ENCODE measurements at places on chromosomes 11 and 22.

DNA sequence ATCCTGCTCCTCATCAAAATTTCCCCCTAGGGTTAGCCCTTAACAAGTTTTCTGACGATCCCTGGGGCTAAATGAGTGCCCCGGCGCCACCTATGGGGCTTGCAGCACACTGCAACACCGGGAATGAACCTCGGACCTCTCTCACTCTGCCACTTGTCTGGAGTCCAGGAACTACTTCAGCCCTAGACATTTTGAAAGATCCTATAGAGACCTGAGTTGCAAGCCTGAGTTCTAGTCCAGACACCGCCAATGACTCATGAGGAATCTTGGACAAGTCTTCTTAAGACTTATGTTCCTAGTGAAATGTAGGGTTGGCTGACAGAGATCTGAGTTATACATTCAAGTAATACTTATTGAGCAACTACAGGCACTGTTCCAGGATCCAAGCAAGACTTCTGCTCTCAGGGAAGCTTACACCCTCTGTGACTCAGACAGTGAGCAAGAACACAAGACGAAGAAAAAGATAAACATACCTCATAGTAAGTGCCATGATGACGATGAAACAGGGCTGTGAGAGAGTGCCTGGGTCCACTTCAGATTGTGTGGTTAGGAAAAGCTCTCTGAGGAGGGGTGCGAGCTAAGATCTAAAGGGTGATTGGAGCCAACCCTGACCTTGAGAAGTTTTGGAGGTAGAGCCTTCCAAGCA is 10.2 kb upstream of the STK33 start:
- DNase-seq, result peak; percentile 100

DNA sequence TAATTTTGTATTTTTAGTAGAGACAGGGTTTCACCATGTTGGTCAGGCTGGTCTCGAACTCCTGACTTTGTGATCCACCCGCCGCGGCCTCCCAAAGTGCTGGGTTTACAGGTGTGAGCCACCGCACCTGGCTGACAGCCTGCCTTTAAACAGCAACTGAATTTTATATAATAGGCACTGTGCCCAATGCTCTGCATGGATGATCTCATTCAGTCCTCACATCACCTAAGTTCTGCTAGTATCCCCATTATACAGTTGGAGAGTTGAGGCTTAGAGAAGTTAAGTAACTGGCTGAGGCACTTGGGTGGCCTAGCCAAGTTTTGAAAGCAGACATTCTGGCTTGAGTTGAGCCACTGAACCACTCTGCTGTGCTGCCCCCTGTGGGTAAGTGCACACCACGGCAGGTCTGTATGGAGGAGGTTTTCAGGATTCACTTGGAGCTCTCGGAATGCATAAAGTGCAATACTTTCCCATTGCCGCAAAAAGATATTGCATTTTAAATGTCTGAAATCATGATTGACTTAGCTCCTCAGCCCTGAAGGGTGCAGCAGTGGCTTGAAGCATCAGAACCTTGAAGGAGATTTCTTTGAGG is 112.4 kb downstream of the LDLRAD3 start:
- DNase-seq, result no peak

- no peak for DNase-seq
Measured at GRCh38 chr22:40430991-40431390, 60.6 kb downstream of the SGSM3 start.

DNA sequence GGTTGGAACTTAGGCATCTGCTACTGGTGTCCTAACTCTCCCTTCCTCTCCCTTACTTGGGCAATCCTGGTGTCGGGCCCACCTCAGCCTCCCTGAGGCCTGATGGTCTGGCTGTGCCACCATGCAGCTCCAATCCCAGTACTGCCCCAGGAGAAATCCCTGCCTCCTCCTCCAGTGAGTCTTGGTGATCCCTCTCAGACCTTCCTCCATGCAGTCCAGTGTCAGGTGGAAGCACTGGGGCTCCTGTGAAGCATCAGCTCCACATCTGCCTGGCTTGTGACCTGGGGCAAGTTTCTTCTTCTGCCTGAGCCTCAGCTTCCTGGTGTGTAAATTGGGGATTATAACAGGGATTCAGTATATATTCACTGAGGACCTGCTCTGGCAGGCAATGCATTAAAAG is 1.8 kb upstream of the PELI3 start:
- no peak for DNase-seq

- DNase-seq, result no peak
Measured at GRCh38 chr22:43269246-43269645, 73.9 kb downstream of the SCUBE1 start.

DNA sequence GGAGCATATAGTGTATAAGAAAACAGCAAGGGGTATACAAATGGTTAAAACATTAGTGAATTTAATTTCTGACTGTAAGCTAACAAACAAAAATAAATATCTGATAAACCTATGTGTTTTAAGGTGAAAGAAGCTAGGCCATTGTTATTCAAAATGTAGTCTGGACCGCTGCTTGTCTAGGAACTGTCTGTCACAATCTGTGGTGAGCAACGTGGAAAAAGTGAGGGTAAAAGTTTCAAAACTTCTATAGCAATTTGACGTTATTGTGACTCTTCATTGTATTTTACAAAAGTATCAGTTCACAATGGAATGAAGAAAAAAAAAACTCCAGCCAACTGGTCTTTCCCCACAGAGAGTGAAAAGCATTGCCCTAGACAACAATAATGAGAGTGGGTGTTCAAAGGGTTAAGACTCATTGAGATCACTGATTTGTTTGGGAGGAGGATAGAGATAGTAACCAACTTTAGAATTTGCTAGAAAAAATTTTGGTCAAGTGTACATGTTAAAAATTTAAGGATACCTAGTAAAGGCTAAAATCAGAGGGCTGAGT is 79.1 kb downstream of the UVRAG start:
- DNase-seq, result no peak

GRCh38 chr22:47102081-47102480 is 339.6 kb downstream of the TBC1D22A start:
- no peak for DNase-seq

DNA sequence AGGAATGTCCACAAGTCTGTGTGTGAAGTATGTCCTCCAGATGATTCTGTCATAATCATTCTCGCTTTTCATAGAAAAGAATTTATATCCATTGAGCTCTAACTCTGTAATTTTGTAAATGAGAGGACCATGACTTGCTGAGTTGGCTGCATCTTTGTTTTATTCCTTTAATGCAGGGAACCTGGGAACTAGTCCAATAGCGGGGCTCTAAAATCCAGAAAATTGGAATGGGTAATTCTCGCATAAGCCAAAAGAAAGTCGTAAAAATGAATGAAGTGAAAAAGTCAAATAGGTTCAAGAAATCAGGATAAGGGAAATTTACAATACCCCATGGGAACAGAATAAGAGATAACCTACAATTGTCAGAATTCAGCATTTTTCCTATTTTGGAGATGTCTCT is 232.5 kb downstream of the RAB38 start:
- DNase-seq, result no peak

- DNase-seq, result no peak
Measured at GRCh38 chr11:114293201-114293711, 2.9 kb upstream of the NNMT start.

- no peak for DNase-seq
Measured at GRCh38 chr11:86143087-86144030, 74.5 kb upstream of the PICALM start.

DNA sequence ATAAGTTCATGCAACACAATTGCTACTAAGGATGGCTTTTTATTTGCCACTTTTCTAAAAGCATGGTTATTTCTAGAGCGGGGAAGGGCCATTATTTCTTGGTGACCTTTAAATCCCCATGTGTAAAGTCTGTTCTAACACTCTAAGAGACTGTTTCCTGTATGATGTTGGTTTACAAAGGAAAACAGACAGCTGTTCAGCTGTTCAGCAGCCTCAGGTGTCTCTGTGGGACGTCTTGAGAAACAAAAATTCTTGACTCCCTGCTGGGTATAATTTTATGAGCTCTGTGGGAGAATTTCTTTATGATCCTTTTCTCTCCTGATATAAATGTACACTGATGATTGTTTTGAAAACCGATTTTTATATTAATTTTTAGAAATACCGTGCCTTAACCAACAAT is 13.9 kb downstream of the MUC15 start:
- no peak for DNase-seq

DNA sequence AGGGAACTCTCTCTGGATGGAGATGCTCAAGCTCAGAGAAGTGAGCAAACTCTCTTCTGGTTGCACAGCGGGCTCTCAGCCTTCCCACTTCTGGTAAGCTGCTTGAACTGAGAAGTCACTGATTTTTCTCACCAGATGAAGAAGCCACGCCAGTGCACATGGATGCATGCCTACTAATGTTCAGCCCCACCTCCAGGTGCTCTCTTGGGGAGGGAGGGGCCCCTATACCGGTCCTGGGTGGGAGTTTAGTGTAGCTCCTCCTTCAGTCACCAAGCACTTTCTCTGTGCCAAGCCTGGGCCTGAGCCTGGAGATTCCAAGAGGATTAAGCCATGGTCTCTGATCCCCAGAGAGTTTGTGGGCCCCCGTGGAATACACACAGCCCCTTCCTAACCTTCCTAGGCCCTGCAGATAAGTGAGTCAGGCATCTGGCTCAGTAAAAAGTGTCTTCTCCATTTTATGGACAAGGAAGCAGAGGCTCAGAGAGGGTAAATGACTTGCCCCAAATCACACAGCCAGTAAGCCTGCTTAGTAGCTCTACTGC is 142.2 kb downstream of the ST3GAL4 start:
- DNase-seq, result no peak

- no peak for DNase-seq
Measured at GRCh38 chr22:37765498-37765897, 42.2 kb upstream of the GCAT start.

DNA sequence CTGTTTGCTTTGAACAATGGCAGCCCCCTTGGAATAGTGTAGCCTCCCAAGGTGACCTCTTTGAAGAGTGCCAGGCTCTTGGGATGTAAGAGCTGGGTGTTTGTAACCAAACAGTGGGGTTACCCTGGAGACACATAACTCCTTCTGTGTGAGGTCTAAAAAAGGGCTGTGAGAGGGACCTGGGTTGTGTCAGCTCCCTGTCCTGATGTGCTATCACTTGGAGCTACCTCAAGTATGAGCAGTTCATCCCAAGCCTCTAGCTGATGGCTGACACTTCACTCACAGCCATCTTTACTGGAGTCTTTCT is 40.2 kb downstream of the TSPAN18 start:
- no peak for DNase-seq

DNA sequence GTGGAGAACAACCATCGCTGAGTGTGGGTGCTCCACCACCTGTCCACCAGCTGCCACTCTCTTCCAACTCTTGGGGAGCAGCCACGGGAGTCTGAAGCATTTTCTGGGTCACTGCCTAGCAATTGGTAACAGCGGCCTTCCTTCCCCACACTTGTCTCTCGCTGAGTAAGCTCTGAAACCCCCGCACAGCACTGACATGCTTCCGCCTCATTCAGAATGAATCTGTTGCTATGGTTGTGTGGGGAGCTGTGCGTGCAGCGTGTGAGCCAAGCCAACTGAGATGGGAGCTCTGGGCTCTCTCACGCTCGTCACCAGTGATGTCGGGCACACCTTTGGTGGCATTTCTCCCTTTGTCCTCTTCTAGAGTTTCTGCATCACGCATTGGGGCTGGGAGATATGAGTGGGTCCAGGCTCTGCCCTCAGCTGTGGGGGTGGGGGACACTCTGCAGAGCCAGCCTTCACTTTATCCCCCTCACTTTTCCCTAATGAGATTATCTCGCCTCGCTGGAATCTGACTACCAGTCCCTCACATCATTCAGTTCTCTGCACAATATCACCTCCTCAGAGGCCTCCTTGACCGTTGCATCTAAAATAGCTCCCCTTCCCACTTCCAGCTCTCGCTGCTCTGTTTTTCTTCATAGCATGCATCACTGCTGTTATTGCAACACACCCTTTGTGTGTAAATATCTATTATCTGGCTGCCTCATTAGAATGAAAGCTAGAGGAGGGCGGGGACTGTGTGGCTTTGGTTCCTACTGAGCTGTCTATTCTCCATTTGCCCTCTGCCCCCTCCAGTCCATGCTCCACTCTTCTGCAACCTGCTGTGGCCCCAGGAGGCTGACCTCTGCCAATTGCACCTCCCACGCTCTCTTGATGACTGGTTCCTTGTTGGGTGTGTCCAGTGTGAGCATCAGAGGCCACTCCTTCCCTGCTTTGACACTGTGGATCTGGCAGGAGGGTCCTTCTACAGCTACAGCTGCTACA is 569.9 kb upstream of the CADM1 start:
- DNase-seq, result no peak

- no peak for DNase-seq
Measured at GRCh38 chr22:27292542-27293299, 508.8 kb downstream of the MN1 start.

DNA sequence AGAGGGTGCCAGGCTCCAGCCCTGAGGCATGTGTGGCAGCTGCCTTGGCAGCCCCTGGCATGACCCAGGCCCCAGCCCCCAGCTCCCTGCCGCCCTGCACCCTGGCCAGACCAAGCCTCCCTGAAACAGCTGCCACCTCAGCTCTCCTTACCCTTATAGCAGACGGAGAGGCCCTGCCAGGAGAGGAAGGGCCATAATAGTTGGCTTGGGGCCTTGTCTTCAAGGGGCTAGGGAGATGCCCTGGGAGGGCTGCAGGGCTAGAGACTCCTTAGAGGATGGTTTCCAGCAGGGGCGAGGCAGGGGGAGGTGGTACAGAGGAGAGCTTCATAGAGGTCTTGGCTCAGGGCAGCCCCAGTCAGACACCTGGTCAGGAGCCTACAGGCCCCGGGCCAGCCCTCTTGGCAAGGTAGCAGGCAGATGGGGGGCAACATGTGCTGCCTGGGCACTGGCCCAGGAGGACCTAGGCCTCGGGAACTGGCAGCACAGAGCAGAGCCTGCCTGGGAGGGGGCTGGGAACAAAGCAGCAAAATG is 13.0 kb downstream of the SMTN start:
- DNase-seq, result no peak

GRCh38 chr22:26842103-26842502 is 184.7 kb downstream of the MIAT start:
- DNase-seq, result no peak

GRCh38 chr11:13884158-13884799 is 78.2 kb upstream of the SPON1 start:
- peak; percentile 52 for DNase-seq

GRCh38 chr22:38618682-38619081 is 37.5 kb downstream of the FAM227A start:
- no peak for DNase-seq

All from epithelial cell of prostate (primary cell).